ENCODE measurements at places on chromosomes 5 and 9.
A peak's percentile ranks its signal among the peaks of the same experiment; 100 is the strongest.

- DNase-seq, result no peak
These were observed 566 bp upstream of the CEP78 start for GRCh38 chr9:78235256-78235761.

DNA sequence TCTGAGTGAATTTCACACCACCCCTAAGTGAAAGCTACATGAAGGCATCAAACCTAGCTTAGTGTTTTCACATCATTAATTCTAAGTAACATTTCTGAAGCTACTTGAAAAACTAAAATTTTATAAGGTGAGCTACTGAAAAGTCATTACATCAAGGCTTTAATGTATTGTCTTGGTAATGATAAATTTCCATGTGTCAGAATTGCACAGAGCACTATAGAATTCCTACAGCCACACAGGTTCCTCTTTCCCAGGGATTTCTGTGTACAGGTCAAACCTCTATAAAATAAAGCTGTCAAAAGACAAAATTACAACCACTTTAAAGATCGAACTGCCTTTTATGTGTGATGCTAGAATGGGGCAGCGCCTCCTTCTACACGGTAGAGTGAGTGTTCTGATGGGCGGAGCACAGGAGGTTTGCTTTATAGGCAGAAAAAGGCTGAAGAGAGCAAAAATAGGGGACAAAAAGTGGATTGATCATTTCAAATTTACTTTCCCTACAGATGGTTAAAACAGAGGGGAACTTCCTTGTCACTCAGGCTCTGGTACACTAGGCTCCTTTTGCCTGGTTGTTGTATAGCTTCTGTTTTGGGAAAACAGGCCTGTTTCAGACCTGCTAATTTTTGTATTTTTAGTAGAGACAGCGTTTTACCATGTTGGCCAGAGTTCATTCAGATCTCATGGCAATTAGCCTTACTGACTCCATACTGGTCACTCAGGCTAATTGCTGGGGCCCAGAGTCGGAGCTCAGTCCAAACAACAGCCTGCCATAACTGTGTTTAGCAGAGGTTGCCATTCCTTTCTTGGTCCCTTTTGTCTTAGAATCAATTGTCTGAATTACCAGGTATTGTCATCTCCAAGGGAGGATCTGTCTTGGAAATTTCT lies 102.5 kb upstream of the BASP1 start:
- no peak for DNase-seq

GRCh38 chr5:108649106-108649505 lies 98.6 kb upstream of the FER start:
- DNase-seq, result no peak

GRCh38 chr5:99060306-99061261 lies 131.8 kb upstream of the CHD1 start:
- peak; percentile 71 for DNase-seq

DNA sequence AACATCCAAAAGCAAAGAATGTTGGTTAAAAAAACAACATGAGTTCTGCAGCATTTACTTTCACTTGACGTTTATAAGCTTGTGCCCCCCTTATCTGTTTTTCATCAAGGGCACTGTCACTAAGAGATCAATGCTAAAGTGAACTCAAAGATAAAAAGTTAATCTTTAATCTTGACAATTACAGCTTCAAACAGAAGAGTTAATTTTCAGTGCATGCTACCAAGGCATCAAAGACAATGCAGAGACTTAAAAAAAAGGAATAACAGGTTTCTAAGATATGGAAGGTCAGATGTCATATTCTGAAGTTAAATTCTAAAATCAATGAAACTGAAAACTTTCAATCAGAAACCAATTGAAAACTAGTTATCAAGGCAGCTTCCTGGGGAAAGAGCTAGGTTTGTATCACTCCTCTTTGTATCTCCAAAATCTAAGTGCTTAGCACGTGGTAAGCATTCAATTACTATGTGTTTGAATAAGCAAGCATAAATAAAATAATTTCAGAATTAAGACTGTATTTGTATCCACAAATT lies 37.6 kb downstream of the TMEM245 start:
- DNase-seq, result no peak

GRCh38 chr9:71237051-71237450 lies 115.6 kb upstream of the TRPM3 start:
- DNase-seq, result no peak

DNA sequence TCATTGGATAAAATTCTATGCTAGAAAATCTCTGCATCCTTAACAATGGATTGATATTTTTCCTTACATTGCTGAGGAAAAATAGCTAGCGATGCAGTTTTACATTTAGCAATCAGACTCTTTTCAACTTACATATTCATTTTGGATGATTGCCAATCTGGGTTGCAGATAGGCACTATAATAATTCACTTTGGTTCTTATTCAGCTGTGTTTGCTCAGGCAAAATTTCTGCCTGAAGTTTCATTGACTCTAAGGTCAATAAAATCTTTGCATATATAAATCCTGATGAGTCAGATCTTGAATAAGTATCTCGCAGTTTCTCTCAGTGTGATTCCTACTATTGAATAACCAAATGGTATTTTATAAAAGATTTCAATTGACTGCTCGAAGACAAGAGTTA lies 1105.8 kb downstream of the CDH18 start:
- DNase-seq, result no peak

- DNase-seq, result no peak
These were observed 10.7 kb upstream of the CREBRF start for GRCh38 chr5:173045474-173045873.

- DNase-seq, result no peak
These were observed 62.2 kb downstream of the SLC38A9 start for GRCh38 chr5:55649963-55650362.

- no peak for DNase-seq
These were observed 1006.4 kb upstream of the CTNND2 start for GRCh38 chr5:12910641-12911040.

DNA sequence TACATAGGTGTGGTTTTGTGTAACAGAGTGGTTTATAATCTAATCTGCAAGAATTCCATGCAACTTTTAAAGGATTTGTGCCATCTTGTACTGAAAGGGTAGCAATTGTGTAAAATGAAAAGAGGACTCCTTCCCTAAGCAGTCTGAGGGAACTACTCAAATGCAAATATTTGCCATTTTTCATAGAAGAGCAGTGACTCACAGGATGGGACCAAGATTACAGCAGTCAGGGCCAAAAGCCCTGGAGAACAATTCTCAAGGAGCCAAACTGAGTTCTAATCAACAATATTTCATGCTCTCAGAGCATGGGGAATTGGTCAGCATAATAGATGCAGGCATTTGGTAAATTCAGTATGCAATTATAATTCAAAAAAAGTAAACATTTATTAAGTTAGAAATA lies 495.8 kb downstream of the CHSY3 start:
- DNase-seq, result peak; percentile 14

- DNase-seq, result peak; percentile 65
These were observed 68.8 kb downstream of the ELL2 start for GRCh38 chr5:95892784-95893354.

DNA sequence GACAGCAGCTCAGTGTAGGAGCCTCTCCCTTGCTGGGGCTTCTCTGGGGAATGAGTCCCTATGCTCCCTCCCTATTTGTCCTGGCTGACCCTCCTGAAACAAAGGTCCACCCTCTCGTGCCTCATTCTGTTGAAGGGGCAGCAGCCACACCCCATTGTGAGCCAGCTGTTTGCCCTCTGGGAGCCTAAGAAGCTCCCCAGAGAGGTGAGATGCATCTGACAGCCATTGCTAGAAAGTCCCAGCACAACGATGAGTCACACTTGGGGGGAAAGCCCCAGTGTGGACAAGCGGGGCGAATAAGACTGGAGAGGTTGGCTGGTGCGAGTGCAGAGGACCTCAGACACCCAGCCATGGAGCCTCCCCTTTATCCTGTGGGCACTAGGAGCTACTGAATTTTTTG lies 101.4 kb downstream of the PPARGC1B start:
- no peak for DNase-seq

- DNase-seq, result no peak
These were observed 6.6 kb upstream of the AOPEP start for GRCh38 chr9:94719878-94720277.

GRCh38 chr5:9653811-9654210 lies 23.7 kb upstream of the TAS2R1 start:
- DNase-seq, result peak; percentile 45

DNA sequence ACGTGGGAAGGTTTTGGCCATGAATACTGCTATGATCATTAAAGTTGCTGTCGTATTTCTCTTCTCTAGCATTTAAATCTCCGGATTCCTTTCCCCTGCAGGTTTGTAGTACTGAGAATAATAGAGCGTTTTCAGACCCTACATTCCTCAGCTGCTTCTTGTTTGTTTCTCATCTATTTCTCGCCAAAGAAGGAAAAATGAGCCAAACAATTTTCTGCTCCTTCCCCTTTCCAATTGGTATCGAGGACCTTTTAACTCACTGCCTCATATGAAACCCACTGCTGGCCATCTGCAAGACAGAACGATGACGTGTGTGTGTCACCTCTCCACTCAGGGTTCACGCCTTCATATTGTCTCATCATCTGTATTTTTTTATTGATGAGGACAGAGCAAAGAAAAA lies 689.4 kb upstream of the WWC1 start:
- no peak for DNase-seq

DNA sequence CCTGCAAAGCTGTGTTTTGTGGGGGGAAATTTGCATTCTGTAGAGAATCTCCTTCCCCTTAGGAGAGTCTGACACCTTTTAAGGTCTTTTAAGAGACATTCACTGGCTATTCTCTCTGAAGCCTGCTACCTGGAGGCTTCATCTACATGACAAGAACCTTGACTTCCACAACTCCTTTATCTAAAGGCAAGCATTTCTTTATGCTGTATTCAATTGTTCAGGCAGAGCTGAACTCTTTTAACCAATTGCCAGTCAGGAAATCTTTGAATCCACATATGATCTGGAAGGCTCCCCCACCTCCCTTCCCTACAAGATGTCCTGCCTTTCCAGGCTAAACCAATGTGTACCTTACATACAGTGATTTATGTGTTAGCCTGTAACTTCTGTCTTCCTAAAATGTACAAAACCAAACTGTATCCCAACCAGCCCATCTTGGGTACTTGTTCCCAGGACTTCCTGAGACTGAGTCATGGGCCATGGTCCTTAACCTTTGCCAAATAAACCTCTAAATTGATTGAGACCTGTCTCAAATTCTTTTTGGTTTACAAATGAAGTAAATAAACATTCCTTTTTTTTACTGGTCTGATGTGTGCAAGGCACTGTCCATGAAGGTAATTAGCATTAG lies 9.9 kb downstream of the C9orf85 start:
- no peak for DNase-seq

GRCh38 chr9:77915744-77916143 lies 115.9 kb downstream of the GNAQ start:
- DNase-seq, result no peak
